Body of pancreas (tissue), 4 donors: ENCODE measurements at places on chromosomes 3 and 15. TPM values are rescaled to one million over a fixed set of nuclear protein-coding genes. Genes with fewer than 3 reads are reported as not detected.

PLIN1 gene
- total RNA-seq: 277 TPM

C15orf62 gene
- 0.26 TPM for total RNA-seq

DNA sequence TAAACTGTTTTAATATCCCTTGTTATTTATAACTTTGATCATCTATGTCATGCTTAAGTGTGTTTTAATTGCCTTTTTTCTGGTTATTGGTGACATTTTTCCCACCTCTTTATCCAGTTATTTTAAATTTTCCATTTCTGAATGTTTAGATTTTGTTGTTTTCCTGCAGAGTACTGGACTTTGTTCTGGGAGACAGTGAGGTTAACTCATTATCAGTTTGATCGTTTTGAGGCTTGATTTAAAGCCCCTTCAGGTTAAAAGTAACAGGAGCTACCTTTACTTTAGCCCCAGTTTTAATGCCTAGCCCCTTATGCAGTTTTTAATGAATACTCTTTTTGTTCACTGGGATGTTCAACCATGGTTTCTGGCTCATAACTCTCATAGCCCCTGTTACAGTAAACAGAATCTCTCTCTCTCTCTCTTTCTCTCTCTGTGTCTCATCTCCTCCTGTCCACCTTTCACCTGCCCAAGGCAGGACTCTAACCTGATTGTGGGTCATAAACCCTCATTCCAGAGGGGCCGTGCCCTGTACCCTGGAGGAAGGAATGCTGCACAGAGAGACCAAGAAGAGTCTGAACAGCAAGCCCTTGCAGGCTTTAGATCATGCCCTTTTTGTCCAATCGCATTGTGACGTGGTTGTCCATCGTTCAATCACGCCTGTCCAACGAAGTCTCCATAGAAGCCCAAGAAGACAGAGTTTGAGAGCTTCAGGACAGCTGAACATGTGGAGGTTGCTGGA, 91.8 kb upstream of the WDR72 start:
- DNase-seq: no peak

APOD gene
- 343 TPM for total RNA-seq

- no peak for DNase-seq
These were observed 84.6 kb upstream of the WDR72 start for GRCh38 chr15:53843869-53844569.

DNA sequence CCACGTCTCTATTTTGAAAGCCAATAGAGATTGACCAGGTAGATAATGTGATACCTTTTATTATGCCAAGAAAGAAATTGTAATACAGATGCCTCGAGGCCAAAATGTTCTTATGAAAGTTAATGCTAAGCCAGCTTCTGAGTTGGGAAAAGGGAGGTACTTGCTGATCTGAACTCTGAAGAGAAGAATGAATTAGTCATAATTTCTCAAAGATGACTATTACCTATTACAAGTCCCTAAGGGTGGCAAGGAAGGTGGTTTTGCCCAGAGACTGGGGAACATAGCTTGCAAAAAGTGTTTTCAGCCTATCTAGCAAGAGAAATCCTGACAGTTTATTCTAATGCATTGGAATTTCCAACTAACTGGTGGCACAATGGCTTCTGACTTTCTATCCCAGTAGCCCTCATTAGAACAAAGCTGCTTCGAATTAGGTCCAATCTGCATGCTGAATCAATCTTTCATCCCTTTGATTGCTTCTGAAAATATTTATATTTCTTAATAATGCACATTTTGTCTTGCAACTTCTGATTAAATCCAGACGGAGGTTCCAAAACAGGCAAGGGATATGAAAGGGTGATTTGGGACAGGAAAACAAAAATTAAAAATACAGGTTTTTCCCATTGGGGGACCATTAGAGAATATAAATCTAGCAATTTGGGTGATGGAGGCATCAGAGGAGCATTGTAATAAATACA, 17.7 kb upstream of the NR2F2 start:
- no peak for DNase-seq

CPLX3 gene
- total RNA-seq: not detected

GRCh38 chr3:9183011-9183410, 66.4 kb downstream of the SRGAP3 start:
- no peak for DNase-seq

DNA sequence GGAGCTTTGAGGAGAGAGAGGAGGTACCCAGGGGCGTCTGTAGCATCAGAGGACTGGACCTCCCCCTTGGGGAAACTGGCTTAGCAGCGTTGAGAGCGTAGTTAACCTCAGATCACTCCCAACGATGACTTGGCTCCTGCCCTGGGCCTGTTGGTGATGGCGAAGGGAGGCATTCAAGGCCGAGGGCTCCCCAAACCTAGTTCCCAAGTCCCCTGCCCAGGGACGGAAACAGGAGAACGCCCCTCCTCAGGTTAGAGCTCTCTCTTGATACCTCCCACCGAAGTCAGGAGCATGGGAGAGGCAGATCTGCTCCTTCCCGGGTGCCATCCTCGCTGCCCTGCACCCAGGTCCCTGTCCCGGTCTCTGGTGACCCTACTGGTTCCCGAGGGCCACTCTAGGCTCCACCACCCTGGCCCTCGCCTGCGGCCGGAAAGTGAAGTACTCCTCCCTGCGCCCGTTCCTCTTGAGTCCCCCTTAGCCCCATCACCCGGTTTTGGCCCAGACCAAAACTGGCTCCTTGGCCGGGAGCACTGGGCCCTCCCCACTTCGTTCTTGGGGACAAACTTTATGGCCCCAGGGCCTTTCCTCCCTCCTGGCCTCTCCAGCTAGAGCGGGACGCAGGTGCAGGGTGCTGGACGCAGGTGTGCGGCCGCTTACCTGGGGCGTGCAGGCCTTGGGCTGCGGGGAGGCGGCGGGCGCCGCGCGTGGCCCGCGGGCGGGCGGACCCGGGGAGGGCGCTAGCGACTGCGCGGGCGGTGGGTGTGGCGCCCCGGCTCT, 2.6 kb upstream of the SKOR1 start:
- DNase-seq: no peak

- no peak for DNase-seq
These were observed 64.7 kb downstream of the BFSP2 start for GRCh38 chr3:133464573-133464972.

ESYT3 gene
- total RNA-seq: 2.0 TPM

TEX55 gene
- not detected for total RNA-seq

DNA sequence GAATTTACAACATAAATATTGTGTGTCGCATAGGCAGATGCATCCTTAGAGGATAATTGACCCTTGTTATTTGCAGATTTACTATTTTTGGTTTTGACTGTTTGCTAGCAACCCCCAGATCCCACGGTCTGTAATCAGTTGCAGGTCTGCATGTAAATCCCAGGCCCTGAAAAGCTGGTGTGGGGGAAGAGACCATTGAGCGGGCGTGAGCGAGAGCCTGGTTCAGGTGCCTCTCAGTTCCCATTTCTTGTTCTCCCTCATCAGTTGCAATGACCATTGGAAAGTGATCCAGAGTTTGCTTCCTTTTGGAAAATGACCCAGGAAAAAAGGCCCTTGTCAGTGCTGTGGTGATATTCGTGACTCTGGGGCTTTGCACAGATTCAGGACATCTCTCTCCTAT, 238.9 kb downstream of the UACA start:
- DNase-seq: no peak

GRCh38 chr15:48646331-48646730, 822 bp upstream of the FBN1 start:
- DNase-seq: no peak

DNA sequence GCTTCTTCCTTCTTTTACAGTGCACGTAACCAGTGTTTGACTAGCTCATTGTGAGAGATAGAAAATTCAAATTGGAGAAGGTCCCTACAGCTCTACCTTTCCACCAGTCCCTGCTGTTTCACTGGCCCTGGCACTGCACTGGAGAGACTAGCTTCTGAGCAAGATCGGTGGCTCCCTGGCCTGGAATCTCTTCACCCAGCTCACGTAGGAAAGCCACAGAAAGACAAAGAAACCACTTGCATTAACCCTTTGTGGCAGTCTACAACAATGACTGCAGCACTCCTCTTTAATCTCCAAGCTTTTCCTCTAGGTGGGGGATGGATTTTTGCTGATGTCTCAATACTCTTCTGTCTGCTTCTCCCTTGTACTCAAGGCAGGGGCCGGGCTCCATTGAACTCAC, 155.9 kb downstream of the PEX5L start:
- no peak for DNase-seq

AGBL1 gene
- not detected for total RNA-seq

SNTN gene
- total RNA-seq: not detected

IGSF10 gene
- total RNA-seq: 1.0 TPM

GRCh38 chr3:159882790-159883779, 105.5 kb upstream of the IL12A start:
- DNase-seq: no peak

GOLGA8Q gene
- 1.3 TPM for total RNA-seq

DNA sequence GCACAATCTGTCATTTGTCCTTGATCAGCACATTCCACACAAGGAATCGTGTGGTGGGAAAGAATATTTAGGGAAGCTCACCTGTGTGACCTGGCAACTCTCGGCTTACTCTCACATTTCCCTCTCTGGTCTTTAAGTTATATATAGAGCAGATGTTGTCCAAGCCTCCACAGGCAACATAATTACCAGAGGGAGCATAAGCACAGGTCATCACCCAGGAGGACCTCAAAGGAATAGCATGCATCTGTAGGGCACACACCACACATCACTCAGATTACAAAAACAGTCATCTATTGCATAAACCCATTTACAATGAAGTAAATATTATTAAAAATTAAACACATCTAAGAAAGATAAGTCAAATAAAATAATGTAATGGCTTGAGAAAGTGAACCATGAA, 36.5 kb downstream of the GNB4 start:
- no peak for DNase-seq

GRCh38 chr3:65960087-65960486, 78.6 kb downstream of the MAGI1 start:
- DNase-seq: no peak

DYNC1LI1 gene
- total RNA-seq: 7.6 TPM

- no peak for DNase-seq
These were observed 84.3 kb downstream of the MB21D2 start for GRCh38 chr3:192833177-192833890.

GRCh38 chr3:50186096-50186495, 5.3 kb upstream of the GNAT1 start:
- no peak for DNase-seq

CDCP1 gene
- total RNA-seq: 6.3 TPM

GRCh38 chr3:172134352-172134751, 95.0 kb downstream of the FNDC3B start:
- no peak for DNase-seq

RTP1 gene
- not detected for total RNA-seq

DNA sequence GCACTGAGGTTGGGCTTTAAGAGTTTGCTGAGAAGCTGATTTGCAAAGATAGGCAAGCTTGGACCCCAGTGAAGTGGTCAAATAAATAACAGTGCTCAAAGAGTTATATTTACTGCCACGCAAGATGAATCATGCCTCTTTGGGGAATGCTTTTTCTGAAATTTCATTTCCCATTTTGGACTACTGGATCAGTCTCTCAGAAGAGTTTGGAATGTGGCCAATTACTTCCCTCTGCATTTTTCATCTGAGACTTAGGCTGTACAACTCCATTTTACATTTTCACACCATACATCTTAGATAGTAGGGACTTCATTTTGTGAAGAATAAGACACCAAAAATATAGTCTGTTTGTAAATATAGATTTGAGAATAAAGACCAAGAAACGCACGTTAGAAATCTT, 419.7 kb downstream of the FGF12 start:
- no peak for DNase-seq

- DNase-seq: peak; percentile 96
These were observed at the start of gene MTFMT for GRCh38 chr15:65028921-65029735. Gene MTFMT, minus strand, starts transcription at chr15:65029639. Its CDS starts 26 bp downstream, at chr15:65029613.

GRCh38 chr3:18288243-18288642, 136.9 kb downstream of the SATB1 start:
- peak; percentile 44 for DNase-seq
